ENCODE measurements at places on chromosomes 2 and 18.

- DNase-seq: no peak
Measured at GRCh38 chr2:64928813-64929212, 60.4 kb upstream of the SLC1A4 start.

GRCh38 chr2:217631115-217631514, 371.7 kb downstream of the TNS1 start:
- DNase-seq: no peak

- no peak for DNase-seq
Measured at GRCh38 chr2:181105562-181105961, 125.2 kb downstream of the UBE2E3 start.

- no peak for DNase-seq
Measured at GRCh38 chr2:112523291-112523777, 18.9 kb upstream of the POLR1B start.

GRCh38 chr18:78421392-78421791, 558.2 kb upstream of the SALL3 start:
- DNase-seq: no peak

DNA sequence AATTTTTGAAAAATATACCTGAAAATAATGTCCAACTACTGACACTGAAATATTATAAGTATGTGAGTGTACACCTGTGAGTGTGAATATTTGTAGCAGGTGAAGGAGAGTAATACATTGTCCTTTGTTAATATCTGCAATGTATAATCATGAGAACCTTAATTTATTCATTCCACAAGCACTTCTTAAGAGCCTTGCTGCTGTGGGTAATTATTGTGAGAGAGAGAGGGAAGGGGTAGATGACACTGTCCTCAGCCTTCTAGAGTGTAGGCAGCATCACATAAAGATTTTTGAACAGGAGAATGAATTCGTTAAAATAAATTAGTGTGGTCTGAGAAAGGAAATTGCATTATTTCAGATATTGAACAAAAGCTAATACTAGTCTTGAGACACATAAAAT, 157.2 kb downstream of the MAP2 start:
- no peak for DNase-seq

All from stimulated activated CD4-positive, alpha-beta T cell treated with anti-CD3 and anti-CD28 coated beads, Interleukin-2, amount 100 ng/mL, for 24 hours (primary cell).